Caco-2 (cell line): ENCODE measurements at places on chromosomes 4 and X.

DNA sequence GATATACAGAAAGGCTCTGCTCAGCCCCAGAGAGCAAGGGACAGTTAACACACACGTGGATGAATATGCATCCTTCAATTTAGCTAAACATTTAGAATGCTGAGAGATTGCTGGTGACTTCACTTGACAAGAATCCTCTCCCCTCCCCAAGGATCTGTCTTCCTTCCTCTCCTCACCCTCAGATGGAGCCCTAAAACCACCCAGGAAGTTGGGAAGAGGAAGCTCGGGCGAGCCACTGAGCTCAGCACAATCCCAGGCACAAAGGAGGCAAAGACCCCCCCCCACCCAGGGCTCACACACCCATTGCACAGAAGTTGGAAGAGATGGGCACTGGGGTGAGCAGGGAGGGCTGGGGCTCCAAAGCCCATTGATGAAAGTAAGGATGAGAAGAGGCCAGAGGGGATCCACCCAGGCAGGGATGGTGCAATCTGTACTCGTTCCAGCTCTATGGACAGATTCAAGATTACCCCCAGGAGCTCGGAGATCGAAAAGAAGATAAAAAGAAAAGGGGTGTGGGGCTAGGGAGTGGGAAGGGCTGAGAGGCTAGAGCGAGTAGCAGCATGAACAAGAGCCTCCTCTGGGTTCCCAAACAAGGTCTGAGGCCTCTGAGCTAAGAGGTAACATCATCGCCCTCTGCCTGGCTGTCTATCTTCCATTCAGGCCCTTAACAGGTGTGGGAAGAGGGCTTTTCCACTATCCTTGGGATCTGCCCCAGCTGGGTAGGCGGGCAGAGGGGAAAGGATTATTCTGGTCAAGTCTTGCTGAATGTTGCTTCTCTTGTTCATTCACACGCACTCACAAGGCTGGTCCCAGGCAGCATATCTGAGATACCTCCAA is 1.2 kb downstream of the TFE3 start:
- DNase-seq, result peak; percentile 7

GRCh38 chr4:155745984-155746383 is 12.8 kb upstream of the GUCY1B1 start:
- DNase-seq, result no peak

DNA sequence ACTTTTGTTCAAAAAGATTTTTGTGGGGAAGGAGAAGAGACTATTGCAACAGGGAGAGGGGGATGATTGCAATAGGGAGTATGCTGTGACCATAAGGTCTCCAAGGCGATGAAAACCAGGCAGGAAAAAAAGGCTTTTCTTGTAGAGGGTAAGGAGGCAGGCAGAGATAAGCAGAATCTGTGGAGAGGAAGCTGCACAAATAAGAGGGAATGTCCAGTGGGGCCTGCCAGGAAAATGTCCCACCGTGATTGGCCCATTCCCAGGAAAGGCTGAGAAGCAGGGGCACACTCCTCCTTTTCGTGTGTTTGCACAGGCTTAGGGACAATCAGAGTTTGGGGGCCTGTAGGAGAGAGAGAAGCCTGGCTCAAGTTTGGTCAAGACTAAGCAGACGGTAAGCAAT is 29.1 kb downstream of the SPACA5 start:
- peak; percentile 32 for DNase-seq

- no peak for DNase-seq
These were observed 138.8 kb downstream of the TEX11 start for GRCh38 chrX:70769659-70770227.

DNA sequence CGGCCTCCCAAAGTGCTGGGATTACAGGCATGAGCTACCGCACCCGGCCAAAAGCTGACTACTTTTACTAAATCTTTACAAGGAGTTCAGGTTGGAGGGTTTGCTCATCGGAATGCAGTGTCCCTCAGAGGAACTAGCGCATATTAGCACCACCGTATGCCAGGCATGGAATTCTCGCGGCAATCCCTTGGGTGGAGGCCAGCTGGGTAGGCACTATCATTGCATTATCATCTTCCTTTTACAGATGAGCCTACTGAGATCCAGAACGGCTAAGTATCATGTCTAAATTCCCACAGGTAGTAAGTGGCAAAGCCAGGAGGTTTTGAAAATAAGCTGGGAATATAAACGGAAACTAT is 6.1 kb upstream of the CXorf66 start:
- DNase-seq, result no peak

DNA sequence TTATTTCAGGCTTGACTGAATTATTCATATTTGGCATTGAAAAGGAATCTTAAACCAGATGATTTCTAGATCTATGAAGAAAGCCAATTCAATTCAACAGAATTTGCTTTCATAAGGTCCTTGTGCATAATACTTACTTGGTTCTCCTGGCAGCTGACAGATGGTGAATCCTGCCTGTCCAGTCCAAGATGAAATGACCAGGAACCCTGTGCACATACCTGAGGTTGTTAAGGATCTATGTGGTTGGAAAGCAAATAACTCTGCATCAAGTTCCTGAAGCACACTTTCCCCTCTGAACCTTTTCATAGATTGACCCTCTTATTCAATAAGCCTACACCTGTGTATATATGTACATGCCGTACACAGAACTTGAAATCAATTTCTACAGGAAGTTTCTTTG is 562.7 kb downstream of the PPARGC1A start:
- no peak for DNase-seq

DNA sequence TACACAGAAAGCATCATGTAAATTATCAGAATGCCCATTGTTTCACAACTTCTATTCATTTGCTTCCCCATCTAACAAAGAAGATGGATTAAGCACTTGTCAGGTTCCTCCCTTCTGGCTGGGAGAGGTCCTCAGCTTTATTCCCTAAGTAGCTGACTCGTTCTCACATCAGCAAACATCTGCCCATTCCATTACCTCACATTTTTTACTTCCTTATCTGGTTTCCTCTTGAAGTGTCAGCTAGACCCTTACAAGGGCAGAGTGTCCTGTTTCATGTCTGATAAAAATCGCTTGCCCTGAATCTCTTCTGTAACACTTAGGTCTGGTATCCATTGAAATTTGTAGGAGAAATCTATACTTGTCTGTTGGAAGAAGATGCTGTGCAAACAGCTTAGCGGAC is 34.7 kb downstream of the TMPRSS11A start:
- DNase-seq, result no peak

DNA sequence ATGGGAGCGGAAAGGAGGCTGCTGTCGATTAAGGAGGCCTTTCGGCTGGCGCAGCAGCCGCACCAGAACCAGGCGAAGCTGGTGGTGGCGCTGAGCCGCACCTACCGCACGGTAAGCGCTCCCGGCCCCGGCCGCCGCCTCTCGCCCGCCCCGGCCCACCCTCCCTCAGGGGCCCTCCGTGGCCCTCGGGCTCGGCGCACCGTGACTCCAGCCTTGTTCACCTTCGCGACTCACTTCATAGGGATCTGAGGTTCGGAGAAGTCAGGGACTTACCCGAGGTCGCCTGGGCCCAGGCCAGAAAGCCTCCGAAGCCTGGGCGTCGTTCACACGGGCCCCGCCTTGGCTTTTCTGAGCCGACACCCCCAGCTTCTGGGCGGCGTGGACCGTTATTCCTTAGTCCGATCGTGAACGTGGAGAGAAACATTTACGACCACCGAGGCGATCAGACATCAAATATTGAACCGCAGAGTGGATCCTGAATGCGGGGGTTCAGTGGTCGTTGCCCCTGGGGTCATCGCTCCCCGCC is 362 bp downstream of the NCAPG start:
- DNase-seq, result peak; percentile 36

- no peak for DNase-seq
These were observed 178.6 kb downstream of the NAA11 start for GRCh38 chr4:79147251-79147650.

DNA sequence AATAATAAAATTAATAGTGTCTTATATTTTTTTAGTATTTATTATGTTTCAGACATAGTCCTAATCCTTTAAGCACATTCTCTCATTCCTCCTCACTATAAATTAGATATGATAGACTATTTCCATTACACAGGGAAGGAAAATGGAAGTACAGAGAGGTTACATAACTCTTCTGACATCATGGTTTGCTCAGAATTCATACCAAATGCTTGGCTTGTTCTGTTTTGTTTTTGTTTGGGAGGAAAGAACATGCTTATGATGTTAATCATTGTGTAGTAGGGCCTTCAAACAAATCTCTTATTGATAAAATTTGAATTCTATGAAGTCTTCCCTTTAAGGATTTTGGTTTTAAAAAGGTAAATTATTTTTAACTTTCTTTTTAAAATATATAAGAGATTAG is 59.5 kb downstream of the RXFP1 start:
- DNase-seq, result no peak

GRCh38 chr4:57190601-57191481 is 80.7 kb upstream of the IGFBP7 start:
- DNase-seq, result peak; percentile 37

DNA sequence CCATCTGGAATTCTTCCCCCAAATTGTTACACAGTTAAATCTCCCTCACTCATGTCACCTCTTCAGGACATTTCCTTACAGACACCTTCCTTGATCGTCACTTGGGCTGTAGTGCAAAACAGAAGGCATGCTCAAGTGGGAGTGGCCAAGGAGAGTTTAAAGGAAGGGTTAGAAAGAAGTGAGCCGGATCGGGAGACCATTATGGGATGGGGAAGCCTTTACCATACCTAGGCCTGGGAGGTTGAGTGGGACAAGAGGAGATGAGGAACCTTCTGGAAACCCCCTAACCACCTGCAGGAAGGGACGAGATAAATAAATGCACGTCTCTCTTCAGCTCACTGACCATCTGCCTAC is 102.7 kb downstream of the UCHL1 start:
- DNase-seq, result no peak

GRCh38 chr4:109649872-109650271 is 53.4 kb downstream of the CASP6 start:
- no peak for DNase-seq

- DNase-seq, result peak; percentile 1
These were observed 32.9 kb downstream of the LUZP4 start for GRCh38 chrX:115322375-115322774.

- DNase-seq, result peak; percentile 67
These were observed 103.6 kb downstream of the UCHL1 start for GRCh38 chr4:41360214-41360920.

DNA sequence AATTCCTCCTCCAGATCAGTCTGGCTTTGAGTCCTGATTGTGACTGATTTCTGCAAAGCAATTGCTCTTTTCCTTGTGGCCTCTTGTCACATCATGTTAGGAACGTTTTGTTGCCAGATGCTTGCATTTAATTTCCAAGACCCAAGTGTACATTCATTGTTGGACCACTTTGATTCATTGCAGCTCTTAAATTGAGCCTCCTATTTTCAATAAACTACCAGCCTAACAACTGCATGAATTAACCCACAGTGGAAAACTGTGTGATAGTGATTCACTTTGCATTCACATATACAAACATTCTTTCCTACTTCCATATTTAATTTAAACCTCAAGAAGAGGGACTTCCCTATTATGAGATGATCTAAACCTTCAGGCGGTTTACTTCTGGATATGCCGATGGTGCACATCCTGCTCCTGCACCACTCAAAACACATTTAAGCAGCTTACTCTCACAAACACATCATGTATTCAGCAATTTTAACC is 118.4 kb downstream of the AFF1 start:
- no peak for DNase-seq

- no peak for DNase-seq
These were observed 221.3 kb downstream of the STIM2 start for GRCh38 chr4:27081675-27082586.

DNA sequence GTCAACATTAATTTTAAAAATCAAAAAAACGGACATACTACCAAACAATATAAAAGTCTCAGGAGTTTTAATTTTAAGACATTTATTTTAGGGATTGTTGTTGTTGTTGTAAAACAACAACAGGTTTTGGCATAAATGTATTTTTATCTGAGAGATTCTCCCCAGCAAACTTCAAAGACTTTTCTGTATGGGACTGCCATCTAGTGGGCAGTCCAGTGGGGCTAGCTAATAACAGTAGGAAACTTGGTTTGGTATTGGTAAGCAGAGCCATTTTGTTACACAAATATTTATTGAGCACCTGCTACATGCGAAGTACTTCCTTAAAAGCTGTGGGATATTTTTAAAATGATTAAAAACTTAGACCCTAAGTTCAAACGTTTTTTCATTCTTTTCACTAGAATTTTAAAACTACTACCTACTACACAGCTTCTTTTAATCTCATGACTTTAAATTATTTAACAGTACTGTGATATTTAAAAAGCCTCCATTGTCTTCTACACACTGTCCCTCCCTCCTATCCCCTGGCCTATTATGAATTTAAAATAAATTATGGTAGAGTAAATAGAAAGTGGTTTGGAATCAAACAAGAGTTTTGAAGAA is 1028.4 kb upstream of the INTU start:
- DNase-seq, result peak; percentile 10

DNA sequence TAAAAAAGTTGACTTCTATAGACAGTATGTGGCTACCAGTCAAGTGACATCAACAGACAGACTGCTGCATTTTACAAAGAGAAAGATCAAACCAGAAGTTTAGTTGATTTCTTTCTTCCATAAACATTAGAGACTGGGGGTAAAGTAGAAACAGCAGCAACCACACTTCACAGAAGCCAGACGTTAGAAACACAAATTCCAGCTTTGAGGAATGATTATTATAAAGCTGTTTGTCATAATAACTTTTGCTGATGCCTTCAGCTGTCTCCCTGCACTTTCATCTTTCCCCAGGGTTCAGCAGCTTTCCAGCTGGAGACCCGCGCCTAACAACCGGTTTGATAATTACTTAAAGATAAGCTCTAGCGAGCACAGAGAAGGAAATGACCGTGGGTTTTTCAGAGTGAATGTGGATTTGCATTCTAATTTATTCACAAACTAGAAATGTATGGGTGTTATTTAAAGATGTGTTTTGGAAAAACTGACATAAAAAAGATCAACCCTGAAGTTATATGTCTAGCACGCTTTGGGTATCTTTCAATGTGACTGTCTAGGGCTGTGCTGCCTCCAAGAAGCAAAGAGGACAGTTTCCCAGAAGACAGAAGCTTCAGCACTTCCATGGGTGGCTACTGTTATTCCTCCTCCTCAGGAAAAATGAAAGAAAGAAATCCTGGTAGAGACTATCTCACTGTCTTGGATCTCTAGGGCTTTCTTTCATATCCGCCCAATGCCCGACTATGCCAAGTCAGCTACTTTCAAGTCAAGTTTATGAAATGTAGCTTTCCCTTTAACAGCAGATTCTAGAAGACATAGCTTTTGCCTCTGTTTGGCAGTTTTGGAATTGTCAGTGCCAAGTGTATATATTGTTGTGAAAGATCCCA is 15.0 kb upstream of the ENAM start:
- no peak for DNase-seq

DNA sequence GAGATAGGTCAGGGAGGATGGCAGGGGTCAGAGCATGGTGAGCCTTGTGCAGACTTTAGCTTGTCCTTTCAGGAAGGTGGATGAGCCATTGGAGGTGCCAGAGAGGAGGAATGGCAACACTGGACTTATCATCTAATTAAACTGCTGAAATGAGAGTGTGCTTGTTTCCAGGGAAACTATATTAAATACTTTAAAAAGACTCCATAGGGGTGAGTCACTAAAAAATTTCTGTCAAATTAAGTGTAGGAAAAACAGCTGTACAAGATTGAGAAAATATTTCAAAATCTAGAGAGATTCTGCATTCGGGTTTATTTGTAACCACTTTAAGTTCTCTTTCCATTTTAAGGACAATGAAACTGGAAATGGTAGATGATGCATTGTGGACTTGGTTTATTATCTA is 11.4 kb downstream of the FRAS1 start:
- no peak for DNase-seq
